Dermis blood vessel endothelial cell (primary cell): ENCODE measurements at places on chromosomes 5 and 9.

DNA sequence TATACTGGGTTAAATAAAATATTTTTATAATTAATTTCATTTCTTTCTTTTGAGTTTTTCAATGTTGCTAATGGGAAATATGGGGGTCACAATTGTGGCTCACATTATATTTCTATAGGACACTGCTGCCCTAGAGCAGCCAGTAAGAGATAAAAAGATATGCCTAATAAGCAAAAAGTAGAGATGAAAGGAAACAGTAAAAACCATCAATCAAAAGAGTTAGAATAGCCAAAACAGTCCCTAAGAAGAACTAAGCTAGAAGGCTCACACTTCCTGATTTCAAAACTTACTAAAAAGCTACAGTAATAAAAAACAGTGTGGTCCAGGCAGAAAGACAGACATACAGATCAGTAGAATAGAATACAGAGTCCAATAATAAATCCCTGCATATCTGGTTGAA is 104.4 kb downstream of the FANCC start:
- no peak for DNase-seq

DNA sequence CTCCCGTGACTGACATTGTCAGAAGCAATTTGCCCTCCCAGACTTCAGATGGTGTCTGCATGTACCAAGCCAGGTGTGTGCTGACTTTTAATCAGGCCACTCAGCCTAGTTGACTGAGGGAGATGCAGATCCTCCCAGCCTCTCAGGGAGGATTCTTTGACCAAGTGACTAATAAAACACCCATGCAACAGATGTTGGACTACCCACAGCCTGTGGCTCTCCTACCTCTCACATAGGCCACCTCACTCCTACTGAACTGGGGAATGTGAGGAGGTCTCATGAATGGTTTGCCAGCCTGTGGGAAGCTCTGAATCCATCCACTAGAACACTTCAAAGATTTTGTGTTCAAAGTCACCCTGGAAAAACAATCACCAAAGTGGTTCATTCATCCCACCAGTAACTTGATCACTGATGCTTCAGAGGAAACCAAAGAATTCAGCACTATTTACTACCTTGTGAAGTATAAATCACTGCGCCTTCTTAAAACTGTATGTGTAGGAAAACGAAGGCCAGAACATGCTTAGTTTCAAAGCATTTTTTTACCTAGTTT is 80.1 kb downstream of the ESM1 start:
- no peak for DNase-seq

DNA sequence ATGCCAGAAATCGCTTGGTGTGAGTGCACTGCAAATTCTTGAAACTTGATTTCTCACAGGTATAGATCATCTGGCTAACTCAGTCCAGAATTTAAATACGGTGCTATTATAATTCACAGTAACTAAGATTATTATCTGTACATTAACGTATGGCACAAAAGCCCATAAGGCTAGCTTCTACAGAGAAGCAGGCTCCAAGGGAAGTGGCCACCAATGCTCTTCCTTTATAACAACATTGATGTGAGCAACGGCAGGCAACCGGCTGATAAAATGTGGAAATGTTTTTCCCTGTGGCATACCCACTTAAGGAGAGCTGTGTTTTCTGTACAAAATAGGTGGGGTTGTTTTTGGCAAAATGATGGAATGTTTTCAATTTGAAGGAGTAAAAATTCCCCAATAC is 35.7 kb downstream of the SEMA4D start:
- no peak for DNase-seq

DNA sequence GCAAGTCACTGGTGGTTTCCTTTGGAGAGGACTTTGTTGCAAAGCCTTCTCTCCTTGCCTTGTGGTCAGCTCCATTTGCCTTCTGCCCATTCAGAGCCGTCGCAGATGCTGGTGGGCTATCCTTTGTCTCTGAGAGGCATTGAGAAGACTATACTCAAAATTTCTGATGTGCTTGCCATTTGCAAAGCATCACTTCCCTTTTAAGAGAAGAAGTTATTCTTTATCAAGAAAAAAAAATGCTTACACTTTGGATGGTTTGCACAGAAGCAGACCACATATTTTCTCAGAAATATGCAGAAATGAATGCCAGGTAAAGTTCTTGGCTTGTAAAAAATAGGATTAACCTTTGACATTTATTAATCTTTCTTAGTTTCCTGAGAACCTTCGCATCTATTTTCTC is 195.8 kb upstream of the KLF4 start:
- no peak for DNase-seq

DNA sequence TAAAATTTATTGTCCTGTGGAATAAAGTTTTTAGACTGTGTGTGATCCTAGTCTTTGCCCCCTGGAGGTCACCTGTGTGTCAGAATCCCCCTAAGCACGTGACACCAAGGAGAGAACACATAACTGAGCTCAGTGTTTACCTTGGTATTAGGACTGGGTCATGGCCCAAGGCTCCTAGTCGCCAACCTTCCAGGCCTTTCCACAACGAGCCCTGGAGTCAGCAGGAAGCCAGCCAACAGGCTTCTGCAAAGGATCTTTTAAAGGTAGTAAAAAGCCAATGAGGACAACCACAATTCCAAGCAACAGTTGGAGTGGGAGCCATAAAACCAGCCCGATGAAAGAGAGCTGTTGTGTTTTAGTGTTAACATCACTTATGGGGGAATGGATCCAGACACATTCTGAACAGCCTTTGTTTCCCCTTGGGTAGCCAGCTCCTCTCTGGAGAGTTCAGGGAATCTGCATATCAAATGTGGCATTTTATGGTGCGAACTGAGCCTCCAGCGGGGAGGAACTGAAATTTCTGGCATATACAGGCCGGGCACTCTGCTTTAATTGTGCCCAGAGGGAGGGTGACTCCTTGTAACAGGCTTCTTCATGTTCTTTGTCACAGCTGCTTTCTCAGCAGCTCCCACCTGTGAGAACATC is 239.9 kb downstream of the FSTL4 start:
- DNase-seq: no peak

GRCh38 chr5:102722931-102723330 is 32.2 kb upstream of the PAM start:
- no peak for DNase-seq

GRCh38 chr9:104826911-104827310 is 63.0 kb downstream of the NIPSNAP3B start:
- peak; percentile 32 for DNase-seq

DNA sequence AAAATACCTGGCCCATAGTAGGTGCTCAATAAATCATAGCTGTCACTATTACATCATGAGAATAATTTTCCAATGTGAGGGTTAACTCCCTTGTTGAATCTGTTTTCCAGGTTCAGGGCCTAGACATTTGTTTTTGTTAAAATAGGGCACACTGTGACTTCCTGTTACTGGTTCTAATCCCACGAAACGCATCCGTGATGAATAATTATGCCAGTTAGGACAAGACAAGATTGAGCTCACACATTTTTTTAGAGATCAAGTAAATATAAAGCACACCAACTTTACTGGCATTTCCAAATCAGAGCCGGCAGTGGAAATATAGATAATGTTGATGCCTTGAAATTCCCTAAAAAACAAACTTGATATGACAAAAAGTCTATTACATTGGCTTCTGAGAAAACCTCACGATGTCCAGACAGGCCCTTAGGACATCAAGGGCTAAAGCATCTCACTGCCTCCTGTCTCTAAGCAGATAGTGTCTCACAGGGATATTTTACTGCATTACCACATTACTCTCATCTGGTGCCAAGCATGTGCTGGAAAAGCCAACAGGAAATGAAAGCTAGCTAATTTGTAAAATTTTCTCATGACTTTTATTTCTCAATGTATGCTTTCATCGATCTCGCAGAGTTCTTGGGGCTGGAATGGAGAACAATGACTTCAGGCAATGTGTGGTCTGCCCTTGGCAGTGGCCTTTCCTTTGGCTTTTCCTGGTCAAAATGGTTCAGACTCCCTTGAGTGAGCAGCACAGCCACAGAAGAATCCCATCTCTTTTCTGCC is 414.3 kb upstream of the PAPPA start:
- DNase-seq: no peak

DNA sequence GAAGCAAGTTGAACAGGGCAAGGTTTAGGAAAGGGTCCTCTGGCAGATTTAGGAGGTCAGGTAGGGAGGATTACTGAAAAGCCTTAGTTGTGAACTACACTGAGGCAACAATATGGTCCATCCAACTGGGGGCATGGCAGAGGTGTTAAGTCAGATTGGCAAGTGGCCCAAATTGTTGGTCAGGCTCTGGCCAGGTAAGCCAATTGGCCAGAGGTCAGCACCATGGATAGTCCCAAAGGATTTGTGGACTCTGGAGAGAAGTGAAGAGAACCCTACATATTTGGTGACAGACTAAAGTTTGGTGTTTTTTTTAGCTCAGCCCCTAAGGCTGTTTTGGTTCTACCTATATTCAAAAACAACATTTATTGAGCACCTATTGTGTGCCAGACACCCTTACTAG is 39.1 kb upstream of the RASGRF2 start:
- no peak for DNase-seq

DNA sequence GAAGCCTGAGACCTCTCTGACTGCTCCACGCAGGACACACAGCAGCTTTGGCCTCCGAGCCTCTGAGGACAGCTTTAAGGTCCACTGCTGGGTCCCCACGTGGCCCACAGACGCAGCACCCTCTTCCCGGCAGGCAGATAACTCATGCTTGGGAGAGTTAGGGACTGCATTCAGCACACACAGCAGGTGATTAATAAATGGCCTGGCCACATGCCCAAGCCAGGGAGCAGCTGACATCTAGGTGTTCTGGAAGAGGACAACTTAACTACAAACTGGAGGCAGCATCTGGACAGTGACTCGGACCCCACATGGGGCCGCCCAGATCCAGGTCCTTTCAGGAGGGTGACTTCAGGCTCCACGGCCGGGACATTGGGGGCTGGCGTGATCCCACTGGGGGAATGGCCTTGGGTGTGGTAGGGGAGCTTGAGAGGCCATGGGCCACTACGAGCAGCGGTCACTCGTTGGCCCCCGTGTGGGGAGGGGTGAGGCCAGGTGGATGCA is 11.3 kb downstream of the NINJ1 start:
- DNase-seq: no peak

DNA sequence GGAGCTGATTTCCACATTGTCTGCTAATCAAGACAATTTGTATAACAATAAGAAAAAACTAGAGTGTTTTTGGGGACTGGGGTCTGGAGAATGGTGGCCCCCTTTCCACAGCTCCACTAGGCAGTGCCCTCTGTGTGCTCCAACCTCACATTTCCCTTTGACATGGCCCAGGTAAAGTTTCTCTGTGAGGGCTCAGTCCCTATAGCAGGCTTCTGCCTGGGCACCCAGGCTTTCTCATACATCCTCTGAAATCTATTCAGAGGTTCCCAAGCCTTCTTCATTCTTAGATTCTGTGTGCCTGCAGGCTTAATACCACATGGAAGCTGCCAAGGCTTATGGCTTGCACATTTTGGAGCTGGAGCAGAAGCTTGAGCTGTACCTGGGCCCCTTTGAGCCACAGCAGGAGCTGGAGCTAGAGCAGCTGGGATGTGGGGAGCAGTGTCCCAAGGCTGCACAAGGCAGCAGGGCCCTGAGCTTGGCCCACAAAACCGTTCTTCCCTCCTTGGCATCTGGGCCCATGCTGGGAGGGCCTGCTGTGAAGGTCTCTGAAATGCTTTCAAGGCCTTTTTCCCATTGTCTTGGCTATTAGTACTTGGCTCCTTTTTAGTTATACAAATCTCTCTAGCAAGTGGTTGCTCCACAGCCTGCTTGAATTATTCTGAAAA is 49.1 kb upstream of the VPS13A start:
- DNase-seq: no peak

DNA sequence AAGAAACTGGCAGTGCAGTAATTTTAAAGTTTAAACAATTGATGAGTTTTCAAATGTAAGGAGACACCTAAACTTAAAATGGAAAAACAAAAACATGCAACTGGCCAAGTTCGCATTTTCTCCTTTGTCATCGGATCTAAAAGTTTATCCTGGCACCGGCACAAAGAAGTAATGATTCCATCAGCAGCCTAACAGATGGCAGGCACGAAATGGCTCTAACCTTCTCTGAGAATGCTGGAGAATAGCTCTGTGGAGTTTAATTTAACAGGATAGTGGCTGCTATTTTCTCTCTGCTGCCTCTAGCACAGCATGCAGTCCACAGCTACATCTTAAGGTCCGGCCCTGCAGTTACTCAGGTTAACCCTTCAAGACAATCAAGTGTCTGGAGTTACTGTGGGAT is 82.2 kb downstream of the PRELID2 start:
- peak; percentile 54 for DNase-seq

DNA sequence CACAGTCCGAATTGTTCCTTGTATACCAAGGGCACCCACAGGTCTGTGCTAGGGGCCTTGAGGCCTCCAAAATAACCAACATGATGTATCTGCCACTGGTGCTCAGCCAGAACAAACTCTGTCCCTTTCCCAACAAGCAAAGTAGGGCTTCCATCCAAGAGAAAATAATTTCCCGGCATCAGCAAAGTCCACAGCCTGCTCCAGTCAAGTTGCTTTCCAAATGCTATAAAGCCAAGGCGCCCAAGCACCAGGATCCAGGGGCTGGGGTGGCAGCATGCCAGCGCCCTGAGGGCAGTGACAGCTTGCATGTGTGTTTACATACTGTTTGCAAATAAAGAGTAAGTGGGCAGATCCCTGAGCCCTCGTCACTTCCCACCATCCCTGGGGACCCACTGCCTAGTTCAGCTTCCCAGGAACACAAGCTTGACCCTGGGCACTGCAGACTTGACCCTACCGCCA is 155.9 kb downstream of the ERCC6L2 start:
- no peak for DNase-seq

DNA sequence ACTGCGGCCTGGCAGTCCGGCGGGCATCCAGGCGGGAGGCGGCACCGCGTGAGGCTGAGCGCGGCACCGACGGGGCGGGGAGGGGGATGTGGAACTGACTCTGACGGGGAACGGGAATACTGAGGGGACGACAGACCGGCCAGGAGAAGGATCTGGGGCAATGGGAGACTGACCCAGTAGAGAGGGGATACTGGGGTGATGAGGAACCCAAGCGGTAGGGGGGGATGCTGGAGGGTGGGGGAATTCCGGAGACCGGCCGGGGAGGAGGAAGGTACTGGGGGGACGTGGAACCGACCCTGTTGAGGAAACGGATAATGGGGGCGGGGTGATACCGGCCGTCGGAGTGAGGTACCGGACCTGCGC is 423 bp downstream of the IPPK start:
- no peak for DNase-seq

DNA sequence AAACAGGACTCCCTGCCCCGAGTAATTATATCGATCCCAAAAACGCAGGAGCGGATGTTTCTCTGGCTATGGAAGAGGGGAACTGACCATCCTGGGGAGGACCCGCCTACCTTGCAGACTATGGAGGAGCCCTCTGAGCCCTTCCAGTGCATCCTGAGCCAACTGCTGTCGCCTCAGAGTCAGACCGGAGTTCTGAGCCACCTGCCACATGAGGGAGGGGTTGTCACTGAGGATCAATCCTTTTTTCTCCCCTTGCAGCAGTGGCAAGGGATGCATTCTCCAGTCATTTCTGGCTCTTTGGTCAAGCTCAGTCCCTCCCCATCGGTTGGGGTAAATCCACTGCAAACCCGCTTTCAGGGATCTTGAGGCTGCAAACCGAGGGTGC is 709 bp downstream of the FANCG start:
- peak; percentile 9 for DNase-seq

GRCh38 chr5:38202741-38203140 is 55.6 kb upstream of the EGFLAM start:
- no peak for DNase-seq

GRCh38 chr9:108283696-108284095 is 572.1 kb downstream of the ACTL7B start:
- no peak for DNase-seq
